ENCODE measurements at places on chromosomes 1 and 21.
A peak's percentile ranks its signal among the peaks of the same experiment; 100 is the strongest.

- peak overlapping the region; percentile 79 for H3K27ac ChIP-seq
- peaks cover 8% of the 10 kb centered on the region for H3K4me1 ChIP-seq
- peaks cover 23% of the 10 kb centered on the region for H3K36me3 ChIP-seq
These were observed 13.5 kb upstream of the SPATA1 start for GRCh38 chr1:84492726-84493125.

GRCh38 chr1:78090472-78091133, 44.8 kb downstream of the GIPC2 start:
- H3K27ac ChIP-seq, result no peak overlapping the region
- no peaks in the 10 kb centered on the region for H3K4me1 ChIP-seq
- no peaks in the 10 kb centered on the region for H3K27me3 ChIP-seq
- no peak overlapping the region for H3K4me3 ChIP-seq
- no peaks in the 10 kb centered on the region for H3K36me3 ChIP-seq

- H3K27ac ChIP-seq, result no peak overlapping the region
- no peaks in the 10 kb centered on the region for H3K4me1 ChIP-seq
- no peaks in the 10 kb centered on the region for H3K27me3 ChIP-seq
These were observed 521.9 kb upstream of the PRMT6 start for GRCh38 chr1:106534612-106535011.

- no peaks in the 10 kb centered on the region for H3K27me3 ChIP-seq
- H3K36me3 ChIP-seq, result no peaks in the 10 kb centered on the region
- DNase-seq, result no peak
These were observed 734.3 kb downstream of the ADGRL2 start for GRCh38 chr1:82534996-82535395.

- H3K36me3 ChIP-seq, result peaks cover 25% of the 10 kb centered on the region
- DNase-seq, result no peak
- peak overlapping the region; percentile 21 for H3K27ac ChIP-seq
- H3K27me3 ChIP-seq, result no peaks in the 10 kb centered on the region
These were observed 2.2 kb downstream of the CSF1 start for GRCh38 chr1:109912873-109913272.

- peaks cover 2% of the 10 kb centered on the region for H3K4me1 ChIP-seq
- no peak overlapping the region for H3K4me3 ChIP-seq
- H3K27ac ChIP-seq, result no peak overlapping the region
These were observed 634.4 kb downstream of the MATN1 start for GRCh38 chr1:30089024-30089430.

DNA sequence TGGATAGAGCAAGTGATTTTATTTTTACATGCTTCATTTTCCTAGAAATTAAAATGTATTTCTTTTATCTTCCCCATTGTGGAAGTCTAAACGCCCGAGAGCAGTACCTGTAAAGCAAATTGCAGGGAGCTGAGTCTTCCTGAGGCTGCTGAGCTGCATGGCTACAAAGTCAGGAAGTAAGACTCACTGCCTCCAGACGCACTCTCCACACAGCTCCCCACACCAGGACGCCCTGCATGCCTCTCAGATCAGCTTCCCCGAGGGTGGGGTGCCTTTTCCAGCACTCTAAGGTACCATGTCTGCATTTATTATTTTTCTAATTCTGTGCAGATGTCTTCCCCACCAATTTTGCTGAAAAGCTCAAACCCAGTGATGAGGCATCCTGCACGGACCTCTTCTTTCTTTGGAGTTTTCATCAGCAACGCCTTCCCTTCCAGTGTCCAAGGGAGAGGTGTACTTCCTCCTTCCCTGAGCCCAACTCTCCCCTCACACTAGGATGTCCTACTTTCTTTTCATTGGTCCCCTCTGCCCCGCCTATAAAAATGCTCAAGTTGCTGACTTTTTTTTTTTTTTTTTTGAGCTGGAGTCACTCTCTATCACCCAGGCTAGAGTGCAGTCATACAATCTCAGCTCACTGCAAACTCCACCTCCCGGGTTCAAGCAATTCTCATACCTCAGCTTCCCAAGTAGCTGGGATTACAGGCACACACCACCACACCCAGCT, 114.7 kb downstream of the PCNX2 start:
- no peak overlapping the region for H3K4me3 ChIP-seq
- no peak for DNase-seq
- H3K4me1 ChIP-seq, result no peaks in the 10 kb centered on the region
- H3K27ac ChIP-seq, result no peak overlapping the region
- H3K27me3 ChIP-seq, result no peaks in the 10 kb centered on the region
- no peaks in the 10 kb centered on the region for H3K36me3 ChIP-seq

DNA sequence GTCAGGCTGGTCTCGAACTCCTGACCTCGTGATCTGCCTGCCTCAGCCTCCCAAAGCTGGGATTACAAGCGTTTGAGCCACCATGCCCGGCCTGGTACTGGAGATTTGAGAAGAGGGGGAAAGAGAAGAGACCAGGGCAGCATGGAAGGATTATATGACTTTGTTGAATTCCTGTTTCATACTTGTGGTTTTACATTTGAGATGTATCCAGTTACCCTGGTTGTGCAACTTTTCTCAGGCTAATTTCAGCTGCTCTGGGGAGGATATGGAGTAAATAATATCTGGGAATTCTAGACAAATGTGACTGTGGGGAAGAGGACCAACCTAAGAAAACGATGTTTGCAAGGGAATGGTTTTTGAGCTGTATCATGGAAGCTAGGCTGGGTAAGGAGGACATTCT, 89.5 kb upstream of the GREM2 start:
- no peak overlapping the region for H3K4me3 ChIP-seq
- no peak for DNase-seq
- H3K27me3 ChIP-seq, result no peaks in the 10 kb centered on the region
- H3K4me1 ChIP-seq, result no peaks in the 10 kb centered on the region

DNA sequence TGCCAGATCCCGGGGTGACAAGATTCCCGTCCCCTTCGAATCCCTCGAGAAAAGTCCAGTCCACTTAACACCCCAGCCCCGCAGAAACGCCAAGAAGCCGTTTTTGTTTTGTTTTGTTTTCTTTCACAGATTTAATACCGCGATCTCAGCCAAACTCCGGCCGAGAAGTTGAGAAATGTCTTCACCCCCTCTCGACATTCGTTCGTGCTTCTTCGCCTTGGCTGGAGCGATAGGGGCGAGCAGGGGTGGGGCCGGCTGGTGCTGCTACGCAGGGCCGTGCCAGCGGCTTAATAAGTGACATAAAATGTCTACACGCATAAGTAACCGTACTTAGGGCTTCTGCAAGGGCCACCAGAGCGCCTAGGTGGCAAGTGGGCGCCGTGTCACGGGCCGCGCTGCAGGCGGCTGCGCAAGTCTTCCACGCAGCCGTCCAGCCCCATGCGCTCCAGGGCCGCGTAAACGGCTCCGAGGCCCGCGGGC, 4.9 kb downstream of the TNFRSF25 start:
- no peaks in the 10 kb centered on the region for H3K27me3 ChIP-seq
- H3K4me3 ChIP-seq, result no peak overlapping the region
- peaks cover 10% of the 10 kb centered on the region for H3K4me1 ChIP-seq
- H3K27ac ChIP-seq, result no peak overlapping the region

DNA sequence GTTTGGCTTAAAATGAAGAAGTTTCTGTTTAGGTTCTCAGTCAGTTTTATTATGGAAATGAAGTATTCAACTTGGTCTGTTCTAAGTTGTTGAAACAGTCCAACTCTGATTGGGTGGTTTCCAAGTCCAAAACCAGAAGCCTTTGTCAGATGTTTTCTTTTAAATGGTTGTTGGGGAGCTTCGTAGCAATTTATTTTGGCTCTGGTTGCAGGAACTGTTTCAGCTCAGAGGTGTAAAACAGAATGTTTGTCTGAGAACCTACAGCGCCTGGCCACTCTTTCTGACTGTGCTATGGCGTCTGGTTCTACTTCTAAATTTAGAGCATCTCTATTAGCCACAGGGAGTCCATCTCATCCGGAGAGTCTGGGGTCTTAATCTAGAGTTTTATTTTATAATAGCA, 582.6 kb upstream of the TMPRSS15 start:
- no peak overlapping the region for H3K27ac ChIP-seq
- no peaks in the 10 kb centered on the region for H3K4me1 ChIP-seq
- DNase-seq, result no peak

DNA sequence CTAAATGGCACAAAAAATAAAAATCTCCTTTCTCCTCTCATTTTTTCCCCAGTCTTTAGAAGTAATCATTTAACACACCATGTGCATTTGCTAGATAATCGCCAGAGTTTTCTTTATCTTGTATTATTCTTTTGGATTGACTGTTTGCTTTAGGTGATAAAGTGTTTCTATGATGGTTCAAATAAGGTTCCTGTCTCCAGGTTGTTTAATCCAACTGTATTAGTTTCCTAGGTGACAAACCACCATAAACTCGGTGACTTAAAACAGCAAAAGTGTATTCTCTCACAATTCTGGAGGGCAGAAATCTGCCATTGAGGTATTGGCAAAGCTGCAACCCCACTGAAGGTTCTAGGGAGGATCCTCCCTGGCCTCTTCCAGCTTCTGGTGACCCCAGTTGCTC, 51.6 kb upstream of the B3GALT5 start:
- no peaks in the 10 kb centered on the region for H3K36me3 ChIP-seq
- no peak for DNase-seq
- no peak overlapping the region for H3K4me3 ChIP-seq
- no peaks in the 10 kb centered on the region for H3K27me3 ChIP-seq
- no peak overlapping the region for H3K27ac ChIP-seq

- H3K36me3 ChIP-seq, result peaks cover 6% of the 10 kb centered on the region
- no peak for DNase-seq
- no peaks in the 10 kb centered on the region for H3K27me3 ChIP-seq
These were observed 2.7 kb upstream of the CLDN19 start for GRCh38 chr1:42742617-42743316.

DNA sequence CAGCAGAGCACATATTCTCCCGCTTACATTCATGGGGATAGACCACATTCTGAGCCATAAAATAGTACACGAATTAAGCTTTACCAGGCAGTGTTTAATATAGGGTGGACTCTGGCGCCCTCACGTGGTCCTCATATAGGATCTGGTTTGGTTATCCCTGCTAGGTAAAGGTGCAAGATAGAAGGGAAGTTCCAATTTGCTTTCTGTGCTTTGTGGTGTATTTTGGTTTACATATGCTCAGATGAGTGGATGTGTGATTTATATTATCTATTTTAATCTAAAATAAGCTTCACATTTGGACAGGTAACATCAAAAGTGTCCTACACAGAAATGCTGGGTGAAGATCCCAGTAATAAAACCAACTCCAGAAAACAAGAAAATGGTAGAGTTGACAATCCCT, 3.6 kb downstream of the CR1 start:
- peak; percentile 78 for DNase-seq
- H3K4me3 ChIP-seq, result no peak overlapping the region
- no peaks in the 10 kb centered on the region for H3K36me3 ChIP-seq
- H3K27ac ChIP-seq, result no peak overlapping the region

DNA sequence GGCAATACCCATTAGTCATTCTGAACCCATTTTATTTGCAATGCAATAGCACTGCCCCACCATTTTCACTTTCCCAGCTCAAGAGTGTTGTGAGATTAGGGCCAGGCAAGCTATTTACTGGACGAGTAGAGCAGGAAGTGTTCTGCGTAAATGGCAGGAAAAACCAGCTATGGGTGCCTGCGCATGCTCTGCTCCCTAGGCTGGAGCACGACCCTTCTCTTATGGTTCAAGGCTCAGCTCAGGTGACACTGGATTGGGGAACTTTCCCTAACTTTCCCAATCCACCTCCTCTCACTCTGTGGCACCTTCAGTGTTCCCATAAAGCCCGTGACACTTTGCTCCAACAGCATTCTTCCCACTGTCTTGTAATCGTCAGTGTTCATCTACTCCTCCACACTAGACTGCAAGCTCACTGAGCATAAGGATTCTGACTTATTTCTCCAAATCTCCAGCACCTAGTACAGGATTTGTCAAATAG, 3.6 kb upstream of the MAN1A2 start:
- H3K27me3 ChIP-seq, result no peaks in the 10 kb centered on the region
- H3K4me1 ChIP-seq, result peaks cover 14% of the 10 kb centered on the region
- no peak for DNase-seq
- H3K36me3 ChIP-seq, result no peaks in the 10 kb centered on the region
- no peak overlapping the region for H3K27ac ChIP-seq

GRCh38 chr1:99682291-99682751, 36.4 kb downstream of the PALMD start:
- no peaks in the 10 kb centered on the region for H3K27me3 ChIP-seq
- peaks cover 3% of the 10 kb centered on the region for H3K4me1 ChIP-seq
- no peak for DNase-seq
- no peak overlapping the region for H3K27ac ChIP-seq
- peaks cover 33% of the 10 kb centered on the region for H3K36me3 ChIP-seq
- H3K4me3 ChIP-seq, result no peak overlapping the region

DNA sequence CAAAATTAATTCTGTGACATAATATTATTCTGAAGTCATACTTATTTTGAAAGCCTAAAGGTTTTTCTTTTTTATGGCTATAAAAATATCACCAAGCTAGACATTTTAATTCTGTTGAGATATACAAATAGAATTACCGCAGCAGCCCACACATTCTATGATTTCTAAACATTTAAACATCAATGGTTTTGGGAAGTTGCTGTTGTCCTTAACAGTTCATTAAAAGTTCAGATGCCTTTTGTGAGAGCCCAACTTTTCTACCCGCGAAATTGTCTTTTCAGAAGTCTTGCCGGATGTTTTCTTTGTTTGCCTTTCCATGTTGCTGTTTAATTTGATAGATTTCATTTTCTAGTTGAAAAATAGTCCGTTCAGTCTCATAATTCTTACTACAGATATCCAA, 40.5 kb downstream of the CDC14A start:
- H3K27me3 ChIP-seq, result no peaks in the 10 kb centered on the region
- H3K36me3 ChIP-seq, result no peaks in the 10 kb centered on the region
- no peaks in the 10 kb centered on the region for H3K4me1 ChIP-seq
- H3K27ac ChIP-seq, result no peak overlapping the region
- DNase-seq, result no peak

GRCh38 chr1:59046730-59047157, 250.2 kb upstream of the FGGY start:
- H3K4me1 ChIP-seq, result peaks cover 10% of the 10 kb centered on the region
- no peaks in the 10 kb centered on the region for H3K36me3 ChIP-seq
- no peak overlapping the region for H3K4me3 ChIP-seq
- no peak for DNase-seq
- H3K27ac ChIP-seq, result no peak overlapping the region
- no peaks in the 10 kb centered on the region for H3K27me3 ChIP-seq

DNA sequence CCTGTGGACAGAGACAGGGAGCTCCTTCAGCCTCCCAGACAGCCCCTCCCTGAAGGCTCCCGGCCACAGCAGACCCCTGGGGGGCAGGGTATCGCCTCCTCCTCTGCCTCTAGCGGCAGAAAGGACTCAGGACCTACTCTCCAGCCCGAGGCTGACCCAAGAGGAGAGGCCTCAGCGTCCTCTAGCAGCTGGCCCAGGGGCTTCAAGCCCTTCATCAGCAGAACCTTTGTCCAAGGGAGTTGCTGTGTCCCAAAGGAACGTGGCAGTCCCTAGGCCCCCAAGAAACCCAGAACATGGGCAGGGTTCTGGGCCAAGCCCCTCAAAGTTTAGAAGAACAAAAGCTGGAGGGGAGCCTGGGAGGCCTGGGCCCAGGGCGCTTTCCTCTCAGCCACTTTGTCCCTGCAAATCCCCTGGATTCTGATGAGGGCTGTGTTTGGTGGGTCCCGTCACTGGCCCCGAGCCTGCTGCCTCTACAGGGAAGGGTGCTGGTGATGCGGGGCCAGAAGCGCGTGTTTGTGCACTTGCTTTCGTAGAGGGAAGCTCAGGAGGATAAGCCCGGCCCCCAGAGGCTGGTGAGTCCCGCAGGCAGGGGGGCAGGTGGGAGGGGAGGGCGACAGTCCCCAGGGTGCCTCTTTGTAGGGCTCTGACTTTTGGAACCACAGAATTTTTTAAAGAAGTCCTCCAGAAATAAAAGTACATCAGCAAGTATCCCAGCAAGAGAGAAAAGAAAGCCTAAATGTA, 13.3 kb downstream of the ITGB2 start:
- H3K36me3 ChIP-seq, result no peaks in the 10 kb centered on the region
- no peak overlapping the region for H3K27ac ChIP-seq
- no peak overlapping the region for H3K4me3 ChIP-seq
- H3K4me1 ChIP-seq, result peaks cover 27% of the 10 kb centered on the region
- no peak for DNase-seq
- no peaks in the 10 kb centered on the region for H3K27me3 ChIP-seq
